Kasumi-1 (cell line): ENCODE measurements at places on chromosomes 6 and 20.

DNA sequence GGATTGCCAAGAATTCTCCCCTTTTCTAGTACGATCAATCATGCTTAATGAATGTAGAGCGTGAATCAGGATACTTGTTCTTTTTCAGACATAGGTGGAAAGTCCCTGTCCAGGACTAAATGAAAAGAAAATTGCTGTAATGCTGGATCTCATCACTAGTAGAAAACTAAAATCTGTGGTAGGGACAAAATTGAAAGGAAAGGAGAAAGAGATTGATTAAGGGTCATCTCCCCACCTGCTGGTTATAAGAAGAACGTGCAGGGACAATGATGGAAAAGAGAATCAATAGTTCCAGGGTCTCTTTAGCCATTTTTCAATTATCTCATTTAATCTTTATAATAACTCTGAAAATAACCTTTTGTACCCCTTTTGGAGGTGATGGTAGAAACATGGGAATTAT, 18.7 kb upstream of the HLA-DRB1 start:
- no peak for DNase-seq

GRCh38 chr6:85115376-85115775, 334.5 kb upstream of the NT5E start:
- DNase-seq: no peak

DNA sequence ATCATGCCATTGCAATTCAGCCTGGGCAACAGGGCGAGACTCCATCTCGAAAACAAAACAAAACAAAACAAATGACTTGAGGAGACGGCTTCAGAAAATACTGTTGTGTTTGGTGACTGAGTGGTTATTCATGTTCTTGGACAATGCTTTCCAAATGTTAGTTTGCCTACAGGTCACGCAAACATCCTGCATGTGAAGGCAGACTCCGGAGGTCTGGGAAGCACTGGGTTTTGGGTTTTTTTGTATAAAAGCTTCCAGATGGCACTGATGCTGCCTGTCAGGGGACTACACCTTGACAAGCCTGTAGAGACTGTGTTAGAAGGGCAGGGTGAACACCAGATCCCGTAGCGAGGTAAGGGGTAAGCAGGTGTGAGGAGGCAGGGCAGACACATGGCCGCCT, 81.7 kb downstream of the THBS2 start:
- no peak for DNase-seq

- no peak for DNase-seq
Measured at GRCh38 chr20:60011512-60012507, 53.6 kb downstream of the CDH26 start.

DNA sequence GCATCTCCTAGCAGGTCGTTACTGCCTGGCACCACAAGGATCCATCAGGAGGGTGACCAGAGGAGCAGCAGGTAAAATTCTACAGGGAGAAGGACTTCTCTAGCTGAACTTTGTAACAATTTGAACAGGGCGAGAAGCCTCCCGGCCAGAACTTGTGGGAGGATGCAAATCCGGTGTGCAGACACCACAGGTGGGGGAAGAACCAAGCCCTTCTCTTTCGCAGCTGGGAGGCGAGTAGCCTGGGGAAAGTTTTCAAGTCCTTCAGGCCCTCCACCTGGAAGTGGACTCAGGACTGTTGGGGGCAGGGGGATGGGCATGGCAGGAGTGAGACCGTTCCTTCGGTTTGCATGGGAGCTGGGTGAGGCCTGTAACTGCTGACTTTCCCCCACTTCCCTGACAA, 42.7 kb upstream of the FAM210B start:
- no peak for DNase-seq

DNA sequence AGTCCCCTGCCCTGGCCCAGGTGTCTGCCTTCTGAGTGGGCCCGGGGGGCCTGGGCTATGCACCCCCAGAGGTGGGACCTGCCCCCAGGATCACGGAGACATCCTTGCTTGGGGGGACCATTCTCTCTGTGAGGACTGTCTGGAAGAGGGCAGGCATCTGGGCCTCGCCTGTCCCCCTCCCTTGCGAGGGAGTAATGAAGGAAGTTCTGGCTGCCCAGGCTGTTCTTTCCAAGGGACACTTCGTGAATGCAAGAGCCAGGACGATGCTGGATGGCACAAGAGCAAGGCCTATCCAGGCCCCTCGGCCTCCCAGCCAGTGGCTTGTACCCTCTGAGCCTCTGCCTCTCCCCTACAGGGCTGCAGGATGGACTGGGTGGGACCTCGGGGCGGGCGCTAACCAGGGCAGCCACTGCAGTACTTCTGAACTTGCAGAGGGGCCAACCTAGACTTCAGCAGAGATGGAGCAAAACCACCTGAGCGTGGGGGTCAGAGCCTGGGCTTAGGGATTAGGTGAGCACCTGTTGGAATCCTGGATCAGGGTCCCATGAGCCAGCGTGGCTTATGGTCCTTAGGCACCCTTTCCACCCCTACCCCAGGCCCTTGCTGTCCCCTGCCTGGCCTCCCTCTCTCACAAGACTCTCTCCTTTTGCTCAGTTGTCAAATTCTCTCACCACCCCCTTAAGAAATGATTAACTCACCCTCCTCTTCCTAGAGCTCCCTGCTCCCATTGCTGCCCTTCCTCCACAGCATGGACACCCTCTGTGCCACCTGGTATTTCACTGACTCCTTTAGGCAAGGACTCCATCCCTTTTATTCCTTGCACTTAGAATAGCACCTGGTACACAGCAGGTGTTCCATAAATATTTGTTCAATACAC, 53.2 kb downstream of the CTCFL start:
- no peak for DNase-seq

- no peak for DNase-seq
Measured at GRCh38 chr6:134642279-134642678, 307.6 kb downstream of the ALDH8A1 start.

DNA sequence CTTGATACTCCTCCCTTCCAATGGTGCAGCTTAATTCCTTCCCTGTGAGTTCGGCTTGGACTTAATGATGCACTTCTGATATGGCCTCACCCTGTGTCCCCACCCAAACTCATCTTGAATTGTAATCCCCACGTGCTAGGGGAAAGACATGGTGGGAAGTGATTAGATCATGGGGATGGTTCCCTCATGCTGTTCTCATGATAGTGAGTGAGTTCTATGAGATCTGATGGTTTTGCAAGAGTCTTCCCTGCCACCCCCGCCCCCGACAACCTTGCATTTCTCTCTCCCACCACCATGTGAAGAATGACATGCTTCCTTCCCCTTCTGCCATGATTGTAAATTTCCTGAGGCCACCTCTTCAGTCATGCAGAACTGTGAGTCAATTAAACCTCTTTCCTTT, 50.3 kb upstream of the HLA-G start:
- no peak for DNase-seq

DNA sequence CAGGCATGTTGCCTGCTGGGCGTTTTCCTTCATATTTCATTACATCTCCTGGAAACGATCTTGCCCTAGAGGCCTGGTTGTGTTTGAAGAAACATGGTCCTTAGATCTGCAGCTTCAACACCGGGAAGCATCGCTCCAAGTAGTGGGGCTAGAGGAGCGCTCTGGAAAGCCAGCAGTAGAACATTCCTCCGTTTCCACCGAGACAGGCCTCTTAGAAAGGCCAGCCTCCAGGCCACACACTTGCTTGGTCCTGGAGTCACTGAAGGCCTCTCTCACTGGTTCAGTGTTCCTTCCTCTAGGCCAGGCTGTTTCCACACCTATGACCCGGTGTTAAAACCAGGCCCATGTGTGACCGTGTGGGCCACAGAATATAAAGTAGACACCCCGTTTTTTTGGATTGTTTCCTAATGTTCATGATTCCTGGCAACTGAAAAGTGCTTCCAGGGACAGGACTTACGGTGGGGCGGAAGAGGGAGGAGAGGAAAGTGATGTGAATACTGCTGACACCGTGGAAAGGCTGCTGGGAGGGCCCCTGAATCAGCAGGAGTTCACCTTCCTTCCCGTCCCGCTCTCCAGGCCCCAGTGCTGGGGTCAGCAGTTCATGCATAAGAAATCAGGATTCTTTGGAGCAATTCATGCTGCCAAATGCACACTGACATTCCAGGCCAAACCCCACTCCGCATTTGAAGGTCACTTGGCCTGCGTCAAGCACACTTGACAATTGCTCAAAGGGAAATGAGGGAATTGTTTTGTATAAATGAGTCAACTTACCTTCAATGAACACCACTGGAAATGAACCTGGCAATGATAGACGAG, 83.8 kb downstream of the IYD start:
- no peak for DNase-seq

DNA sequence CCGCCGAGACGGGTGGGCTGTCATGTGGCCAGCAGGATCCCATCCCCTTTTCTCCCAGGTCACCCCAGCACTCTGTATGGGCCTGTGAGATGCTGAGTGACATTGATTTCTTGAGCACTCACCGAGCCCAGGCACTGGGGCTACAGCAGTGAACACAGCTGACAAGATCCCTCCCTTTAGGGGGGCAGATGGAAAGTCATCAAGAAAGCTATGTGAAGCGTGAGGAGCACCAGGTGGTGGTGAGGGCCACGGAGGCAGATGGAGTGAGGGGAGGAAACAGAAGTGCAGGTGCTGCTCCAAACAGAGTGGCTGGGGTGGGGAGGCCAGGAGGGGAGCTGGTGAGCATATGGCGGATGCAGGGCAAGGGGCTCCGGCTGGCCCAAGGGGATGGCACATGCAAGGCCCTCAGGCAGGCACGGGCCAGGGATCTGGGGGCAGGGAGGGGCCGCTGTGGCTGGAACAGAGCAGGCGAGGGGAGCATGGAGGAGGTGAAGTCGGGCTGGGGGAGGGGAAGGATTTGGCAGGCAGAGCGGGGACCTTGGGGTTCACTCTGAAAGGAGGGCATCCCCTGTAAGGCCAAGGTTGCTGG, 184.0 kb downstream of the BMP7 start:
- no peak for DNase-seq

DNA sequence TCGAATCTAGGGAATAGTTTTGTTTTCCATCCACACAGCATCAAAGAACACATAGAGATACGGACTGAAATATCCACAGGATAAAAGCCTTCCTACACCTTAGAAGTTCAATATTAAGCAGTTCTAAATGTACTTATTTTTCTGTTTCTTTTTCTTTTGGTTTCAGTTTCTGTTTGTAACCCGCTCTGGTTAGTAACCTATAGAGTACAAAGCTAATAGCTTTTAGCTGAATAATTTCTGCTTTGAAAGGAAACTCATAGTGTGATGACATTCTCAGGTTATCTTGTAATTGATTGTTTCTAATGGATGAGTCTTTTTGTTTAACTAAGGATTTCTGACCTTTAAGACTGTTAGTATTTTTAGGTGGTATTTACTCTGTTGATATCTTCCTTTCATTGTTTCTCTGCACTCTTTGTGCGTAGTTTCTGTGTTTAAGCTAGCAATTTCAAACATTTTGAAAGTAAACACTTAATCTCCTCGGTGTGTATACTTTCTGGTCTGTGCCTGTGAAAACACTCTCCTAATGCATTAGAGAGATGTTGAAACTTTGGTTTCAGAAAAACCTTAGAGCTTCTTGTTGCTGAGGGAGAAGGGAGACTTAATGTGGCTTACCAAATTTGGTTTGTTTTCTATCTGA, 385.5 kb downstream of the HDGFL1 start:
- no peak for DNase-seq
